HTR-8/SVneo (cell line): ENCODE measurements at places on chromosomes 13 and 19.

DNA sequence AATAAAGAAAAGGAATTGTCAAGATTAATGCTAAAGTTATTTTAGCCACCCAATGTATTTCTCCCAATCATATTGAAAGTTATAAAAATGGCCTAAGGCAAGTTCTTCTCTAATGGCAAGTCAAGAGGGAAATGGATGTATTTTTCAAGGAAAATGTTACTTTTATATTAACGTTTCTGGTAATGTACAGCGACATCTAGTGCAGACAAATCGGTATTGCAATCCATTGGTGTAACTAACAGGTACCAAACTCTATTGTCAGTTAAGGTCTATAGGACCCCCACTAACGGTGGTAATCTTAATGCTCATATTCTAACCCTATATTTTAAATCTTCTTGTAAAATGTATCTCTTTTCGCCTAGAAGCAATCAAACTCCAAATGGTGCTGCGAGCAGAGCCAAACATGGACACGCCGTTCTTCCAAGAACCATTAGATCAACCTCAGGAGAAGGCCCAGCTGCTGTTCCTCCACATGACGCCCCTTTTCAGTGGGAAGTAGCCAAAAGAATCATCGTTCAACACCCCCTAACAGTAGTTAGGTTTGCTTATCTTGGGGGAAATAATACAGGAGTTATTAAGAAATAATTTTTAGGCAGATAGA is 98.5 kb upstream of the PABPC3 start:
- peak; percentile 8 for DNase-seq

DNA sequence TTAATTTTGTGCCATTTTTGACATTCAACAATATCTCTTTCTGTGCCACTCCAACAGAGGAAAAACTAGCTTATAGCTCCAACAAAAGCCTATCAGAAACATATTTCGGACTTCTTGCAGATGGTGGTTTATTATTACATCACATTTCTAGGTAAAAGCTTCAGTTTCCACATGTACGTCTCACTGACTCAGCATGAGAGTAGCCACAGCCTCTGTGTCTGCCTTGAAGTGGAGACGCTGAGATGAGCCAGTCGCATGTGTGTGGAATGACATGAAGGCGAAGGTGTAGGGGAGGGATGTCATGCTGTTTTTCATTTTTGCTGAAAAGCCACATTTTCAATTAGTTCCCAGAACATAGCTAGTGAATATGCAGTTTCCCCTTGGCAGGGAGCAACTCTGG is 598.6 kb downstream of the EFNB2 start:
- no peak for DNase-seq

DNA sequence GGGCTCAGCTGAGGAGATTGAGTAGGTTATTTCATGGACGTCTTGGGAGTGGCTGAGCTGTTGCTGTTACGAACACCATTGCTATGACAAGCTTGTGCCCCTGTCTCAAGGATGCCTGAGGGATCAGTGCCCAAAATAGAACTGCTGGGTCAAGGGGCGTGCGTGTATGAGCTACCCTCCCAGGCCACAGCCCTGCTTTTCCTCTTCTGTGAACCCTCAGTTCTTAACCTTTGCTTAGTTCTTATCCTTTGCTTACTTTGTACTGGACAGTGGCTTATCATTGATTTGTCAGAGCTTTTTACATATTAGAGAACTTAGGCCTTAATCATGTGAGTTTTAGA is 9.0 kb downstream of the ARHGAP45 start:
- DNase-seq = no peak

GRCh38 chr13:77767413-77767812 is 69.9 kb downstream of the SLAIN1 start:
- DNase-seq = no peak

DNA sequence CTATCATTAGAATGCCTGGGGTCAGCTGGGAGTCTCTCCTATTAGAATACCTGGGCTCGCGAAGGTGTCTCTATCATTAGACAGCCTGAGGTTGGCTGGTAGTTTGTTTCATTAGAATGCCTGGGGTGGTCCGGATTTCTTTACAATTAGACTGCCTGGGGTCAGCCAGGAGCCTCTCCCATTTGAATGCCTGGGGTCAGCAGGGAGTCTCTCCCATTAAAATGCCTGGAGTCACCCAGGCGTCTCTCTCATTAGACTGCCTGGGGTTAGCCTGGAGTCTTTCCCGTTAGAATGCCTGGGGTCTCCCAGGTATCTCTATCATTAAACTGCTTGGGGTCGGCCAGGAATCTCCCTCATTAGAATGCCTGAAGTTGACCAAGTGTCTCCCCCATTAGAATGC is 1458.3 kb downstream of the UQCRFS1 start:
- no peak for DNase-seq

- DNase-seq = no peak
Observed at GRCh38 chr19:11530432-11530831, 1.5 kb upstream of the ECSIT start.

DNA sequence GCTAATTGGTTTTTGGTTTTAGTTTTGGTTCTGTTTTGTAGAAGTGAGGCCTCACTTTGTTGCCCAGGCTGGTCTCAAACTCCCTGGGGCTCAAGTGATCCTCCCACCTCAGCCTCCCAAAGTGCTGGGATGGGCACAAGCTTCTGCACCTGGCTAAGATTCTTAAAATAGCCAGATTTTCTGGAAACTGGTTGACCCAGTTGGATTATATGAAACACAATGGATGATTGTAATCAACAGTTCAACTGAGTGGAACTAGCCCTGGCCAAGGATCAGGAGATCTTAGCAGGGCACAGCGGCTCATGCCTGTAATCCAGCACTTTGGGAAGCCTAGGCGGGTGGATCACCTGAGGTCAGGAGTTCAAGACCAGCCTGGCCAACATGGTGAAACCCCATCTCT is 29.6 kb upstream of the MRI1 start:
- no peak for DNase-seq

DNA sequence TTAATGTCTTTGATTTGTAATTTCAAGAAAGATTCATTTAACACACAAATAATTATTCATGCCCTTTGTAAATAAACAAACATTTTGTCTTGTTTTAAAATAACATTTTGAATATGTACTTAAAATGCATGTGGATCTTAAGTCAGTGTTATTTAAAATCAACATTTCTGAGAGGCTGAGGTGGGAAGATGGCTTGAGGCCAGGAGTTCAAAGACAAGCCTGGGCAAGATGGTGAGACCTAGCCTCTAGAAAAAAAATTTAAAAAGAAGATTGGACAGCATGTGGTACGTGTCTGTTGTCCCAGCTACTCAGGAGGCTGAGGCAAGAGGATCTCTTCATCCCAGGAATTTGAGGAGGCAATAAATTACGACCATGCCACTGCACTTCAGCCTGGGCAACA is 1268.2 kb downstream of the SLITRK1 start:
- DNase-seq = no peak

DNA sequence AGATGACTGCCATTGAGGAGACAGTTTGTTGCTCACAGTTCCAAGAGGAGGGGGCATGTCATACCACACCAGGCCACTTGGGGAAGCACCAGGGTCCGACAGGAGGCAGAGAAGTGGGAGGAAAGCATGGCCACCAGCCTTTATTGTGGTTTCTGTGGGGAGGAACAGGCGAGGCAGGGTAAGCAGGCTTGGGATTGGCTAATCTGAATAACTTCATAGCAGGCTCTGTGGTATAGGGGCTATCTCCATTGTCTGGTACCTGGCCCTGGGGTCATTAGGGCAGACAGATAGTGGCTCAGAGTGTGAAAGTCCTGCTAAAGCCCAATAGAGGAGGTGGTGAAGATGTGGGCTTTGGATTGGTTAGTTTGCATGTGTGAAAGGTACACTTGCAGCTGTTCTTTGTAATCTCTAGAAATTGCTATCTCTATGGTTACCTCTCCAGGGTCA is 35.5 kb downstream of the CBY2 start:
- no peak for DNase-seq

- DNase-seq = no peak
Observed at GRCh38 chr13:27339299-27339698, 68.7 kb downstream of the RASL11A start.

DNA sequence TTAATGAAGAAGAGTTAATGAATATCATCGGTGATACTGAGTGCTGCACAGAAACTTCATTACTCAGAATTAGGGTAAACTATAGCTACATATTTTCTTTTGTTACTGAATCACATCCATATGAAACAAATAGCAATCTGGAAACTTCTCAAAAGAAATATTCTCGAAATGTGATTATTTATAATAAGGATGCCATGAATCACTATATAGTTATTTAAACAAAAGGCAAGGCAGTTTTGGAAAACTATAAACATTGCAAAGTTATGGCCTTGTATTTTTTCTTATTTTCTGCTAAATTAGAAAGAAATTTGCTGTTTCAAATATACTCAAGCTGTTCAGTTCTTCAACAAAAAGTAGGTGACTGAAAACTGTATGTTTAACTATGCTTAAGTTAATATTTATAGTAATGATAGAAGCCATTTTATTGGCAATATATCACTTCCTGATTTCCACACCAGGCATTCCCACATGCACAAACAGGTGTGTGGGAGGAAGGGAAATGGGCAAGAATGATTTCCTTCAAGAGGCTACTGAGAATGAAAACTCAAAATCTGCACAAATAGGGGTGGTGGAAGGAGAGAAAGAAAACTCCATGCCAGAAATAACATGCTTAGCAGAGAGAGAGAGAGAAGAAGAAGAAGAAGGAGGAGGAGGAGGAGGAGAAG is 74.5 kb upstream of the FRY start:
- no peak for DNase-seq

DNA sequence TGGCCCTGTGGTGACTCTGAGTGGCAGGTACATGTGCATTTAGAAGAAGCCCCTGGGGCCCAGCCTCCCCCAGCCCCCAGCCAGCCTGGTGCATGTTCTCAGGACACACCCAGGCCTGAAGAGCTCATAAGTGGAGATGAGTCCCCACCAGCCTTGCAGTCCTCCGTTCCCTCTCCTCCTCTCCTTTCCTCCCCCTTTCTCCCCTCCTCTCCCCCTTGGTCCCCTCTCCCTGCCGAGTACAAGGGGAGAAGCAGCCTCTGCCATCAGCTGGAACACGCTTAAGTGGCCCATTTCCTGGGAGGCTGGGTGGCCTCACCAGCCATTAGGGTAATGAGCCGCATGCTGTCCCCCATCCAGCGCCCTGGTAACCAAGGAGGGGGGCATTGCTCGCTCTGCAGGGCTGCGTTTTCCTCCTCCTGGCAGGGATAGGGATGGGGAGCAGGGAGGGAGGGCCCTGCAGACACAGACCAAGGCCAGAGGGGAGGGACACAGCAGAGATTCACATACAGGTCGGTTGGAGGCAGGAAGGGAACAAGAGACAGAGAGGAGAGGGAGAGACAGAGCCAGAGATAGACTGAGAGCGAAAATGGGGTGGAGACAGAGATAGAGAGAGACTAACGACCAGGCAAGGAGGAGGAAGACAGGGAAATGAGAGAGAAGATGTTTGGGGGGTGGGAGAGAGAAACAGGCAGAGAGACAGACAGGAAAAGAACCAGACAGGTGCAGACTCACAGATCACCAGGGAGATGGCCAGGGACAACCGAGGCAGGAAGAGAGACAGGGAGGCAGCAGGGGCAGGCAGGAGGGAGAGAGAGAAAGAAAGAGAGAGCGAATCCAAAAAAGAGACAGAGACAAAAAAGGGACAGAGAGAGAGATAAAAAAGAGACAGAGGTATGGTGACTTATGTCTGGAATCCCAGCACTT is 19.3 kb upstream of the DPP9 start:
- no peak for DNase-seq

DNA sequence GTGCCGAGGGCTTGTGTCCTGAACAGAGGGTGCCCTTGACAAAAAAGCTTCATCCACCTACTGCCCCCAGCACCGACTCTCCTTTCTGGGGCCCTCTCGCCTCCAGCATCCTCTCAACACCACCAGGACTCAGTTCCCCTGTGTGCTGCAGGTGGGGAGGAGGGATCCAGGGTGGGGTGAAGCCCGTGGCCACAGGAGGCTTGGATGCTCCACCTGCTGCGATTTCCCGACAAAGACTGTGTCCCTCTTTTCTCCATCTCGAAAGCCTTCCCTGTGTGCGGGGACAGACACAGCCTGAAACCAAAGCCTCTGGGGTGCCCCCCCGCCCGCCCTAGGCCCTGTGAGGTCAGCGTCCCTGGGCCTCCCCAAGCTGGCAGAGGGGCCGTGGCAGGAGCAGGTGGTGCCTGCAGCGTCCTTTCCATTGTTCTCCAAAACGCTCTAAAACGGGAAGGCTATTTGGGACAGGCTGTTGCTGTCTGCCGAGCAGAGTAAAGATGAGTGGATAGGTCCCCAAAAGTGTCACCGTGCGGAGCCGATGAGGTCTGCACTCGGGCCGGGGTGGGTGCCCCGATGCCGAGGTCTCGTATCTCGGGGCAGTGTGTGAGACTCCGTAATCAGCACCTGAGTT is 185.7 kb downstream of the PTPRS start:
- DNase-seq = no peak

GRCh38 chr19:507286-508203 is at the start of gene TPGS1:
Gene TPGS1 (plus strand): TSS chr19:507497. CDS start chr19:507507, 10 bp downstream.
- DNase-seq = peak; percentile 68

DNA sequence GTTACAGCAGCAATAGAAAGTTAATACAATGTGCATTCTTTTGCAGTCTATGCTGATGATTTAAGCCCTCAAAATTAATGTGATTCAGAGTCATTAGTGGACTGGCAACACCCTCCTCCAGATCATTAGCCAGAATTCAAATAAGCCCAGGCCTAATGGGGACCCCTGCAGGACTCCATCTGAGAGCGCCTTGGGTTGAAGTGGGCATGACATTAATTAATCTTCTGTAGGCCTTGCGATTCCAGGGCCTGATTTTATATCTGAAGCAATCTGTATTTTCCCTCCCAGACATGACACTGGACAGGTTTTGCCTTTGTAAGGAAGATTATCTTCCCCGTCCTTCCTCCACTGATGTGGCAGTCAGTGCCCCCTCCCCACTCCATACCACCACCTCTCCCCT is 442.9 kb downstream of the FOXO1 start:
- DNase-seq = no peak

- no peak for DNase-seq
Observed at GRCh38 chr19:44574186-44574950, 39.0 kb upstream of the IGSF23 start.

DNA sequence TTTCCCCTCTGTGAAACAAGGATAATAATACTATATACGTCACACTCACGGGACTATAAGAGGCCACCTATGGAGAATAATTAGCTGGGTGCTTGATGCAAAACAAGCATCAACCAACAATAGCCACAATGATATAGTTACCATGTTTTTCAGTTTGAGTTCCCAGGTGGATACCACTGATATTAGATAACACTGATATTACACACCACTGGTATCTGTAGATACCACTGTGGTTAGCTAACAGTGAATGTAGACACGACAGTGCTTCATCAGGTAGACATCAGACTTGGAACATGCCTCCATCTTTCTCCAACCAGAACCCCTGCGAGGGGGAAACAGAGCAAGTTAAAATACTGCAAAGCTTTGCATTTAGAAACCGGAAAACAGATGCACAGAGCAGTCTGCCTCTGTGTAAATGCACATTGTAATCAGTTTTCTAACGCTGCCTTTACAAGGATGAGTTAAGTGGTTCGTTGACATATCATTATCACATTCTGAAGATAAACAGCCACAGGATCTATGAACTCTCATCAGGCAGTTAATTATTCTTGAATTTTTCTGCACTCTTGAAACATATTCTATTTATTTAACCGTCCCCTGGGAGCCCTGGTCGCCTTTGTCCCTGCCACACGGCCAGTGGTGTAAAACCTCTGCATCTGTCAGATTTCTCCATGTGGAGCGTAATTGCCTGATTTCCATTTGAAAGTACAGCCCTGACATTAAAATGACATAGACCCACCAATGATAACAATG is 80.7 kb downstream of the RNASEH2B start:
- no peak for DNase-seq

- DNase-seq = peak; percentile 21
Observed at GRCh38 chr13:44050450-44051063, 170.9 kb downstream of the LACC1 start.
